CD8-positive, alpha-beta memory T cell (primary cell): ENCODE measurements at places on chromosomes 4 and X.

DNA sequence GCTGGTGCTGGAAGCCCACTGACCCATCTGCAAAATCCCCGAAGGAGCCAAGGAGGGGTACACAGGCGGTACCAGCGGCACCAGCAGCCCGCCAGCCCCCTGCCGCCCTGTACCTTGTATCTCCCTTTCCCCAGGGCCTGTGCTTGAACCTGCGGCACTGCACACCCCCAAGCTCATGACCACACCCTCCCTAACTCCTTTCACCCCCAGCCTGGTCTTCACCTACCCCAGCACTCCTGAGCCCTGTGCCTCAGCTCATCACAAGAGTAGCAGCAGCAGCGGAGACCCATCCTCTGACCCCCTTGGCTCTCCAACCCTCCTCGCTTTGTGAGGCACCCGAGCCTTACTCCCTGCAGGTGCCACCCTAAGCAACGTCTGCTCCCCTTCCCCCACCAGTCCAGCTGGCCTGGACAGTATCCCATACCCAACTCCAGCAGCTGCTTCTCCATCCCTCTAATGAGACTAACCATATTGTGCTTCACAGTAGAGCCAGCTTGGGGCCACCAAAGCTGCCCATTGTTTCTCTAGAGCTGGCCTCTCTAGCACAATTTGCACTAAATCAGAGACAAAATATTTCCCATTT lies 94.9 kb downstream of the LARP1B start:
- no peak for DNase-seq

DNA sequence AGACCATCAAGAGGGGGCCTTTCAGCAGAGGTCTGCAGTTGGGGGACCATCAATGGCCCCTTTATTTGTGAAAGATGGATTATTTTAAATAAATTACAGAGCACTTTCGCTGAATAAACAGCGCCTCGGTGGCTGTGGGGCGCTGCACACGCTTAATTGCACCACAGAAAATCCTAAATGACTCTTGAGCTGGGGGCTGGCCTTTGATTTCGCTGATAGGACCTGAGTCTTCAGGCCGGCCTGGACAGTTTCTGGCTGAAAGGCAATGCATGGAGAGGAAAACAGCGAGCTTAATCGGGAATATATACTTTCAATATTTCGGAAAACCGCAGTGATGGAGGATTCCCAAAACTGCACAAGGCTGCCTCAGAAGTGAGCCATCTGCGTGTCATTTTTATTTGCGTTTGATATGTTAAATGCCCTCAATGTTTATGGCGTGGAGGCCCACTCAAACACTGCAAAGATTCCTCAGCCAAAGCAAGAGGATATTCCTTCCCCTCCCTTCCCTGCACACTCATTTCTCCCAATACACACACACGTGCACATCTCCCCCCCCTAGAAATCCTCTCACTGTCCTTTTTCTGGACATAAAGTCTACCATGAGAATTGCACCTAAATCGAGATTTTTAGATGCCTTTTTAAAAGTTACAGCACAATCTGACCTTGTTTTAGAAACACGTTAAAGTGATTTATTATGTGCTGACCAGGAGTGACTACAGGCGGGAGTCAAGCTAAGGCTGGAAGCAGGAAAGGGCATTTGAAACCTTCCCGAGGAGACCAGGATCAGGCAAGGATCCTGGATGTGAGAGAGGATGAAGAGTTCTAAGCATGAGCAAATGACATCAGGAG lies 340.7 kb downstream of the RAB28 start:
- DNase-seq: no peak

- no peak for DNase-seq
Observed at GRCh38 chrX:132375941-132376340, 112.9 kb downstream of the MBNL3 start.

DNA sequence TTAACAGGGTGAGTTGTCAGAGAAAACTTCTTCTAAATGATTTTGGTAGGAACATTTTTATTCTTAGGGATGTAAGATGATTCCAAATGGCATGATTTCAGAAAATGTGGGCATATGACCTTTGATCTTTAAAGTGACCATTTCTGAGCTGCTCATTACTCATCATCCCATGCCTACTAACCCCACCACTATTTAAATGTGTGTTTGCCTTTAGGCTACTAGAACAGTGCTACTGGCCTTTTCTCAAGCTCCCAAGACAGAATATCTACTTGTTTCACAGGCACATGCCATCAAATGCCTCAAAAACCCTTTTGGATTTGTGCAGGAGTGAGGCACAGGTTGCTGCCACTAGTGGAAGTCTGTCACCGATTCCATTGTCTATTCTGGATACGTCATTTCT lies 428.2 kb downstream of the ADAM29 start:
- no peak for DNase-seq

GRCh38 chrX:12446342-12447075 lies 308.2 kb downstream of the FRMPD4 start:
- no peak for DNase-seq

GRCh38 chrX:21374994-21375707 lies 933 bp downstream of the CNKSR2 start:
- DNase-seq: peak; percentile 14

GRCh38 chrX:14873676-14874049 lies 442 bp downstream of the MOSPD2 start:
- no peak for DNase-seq

DNA sequence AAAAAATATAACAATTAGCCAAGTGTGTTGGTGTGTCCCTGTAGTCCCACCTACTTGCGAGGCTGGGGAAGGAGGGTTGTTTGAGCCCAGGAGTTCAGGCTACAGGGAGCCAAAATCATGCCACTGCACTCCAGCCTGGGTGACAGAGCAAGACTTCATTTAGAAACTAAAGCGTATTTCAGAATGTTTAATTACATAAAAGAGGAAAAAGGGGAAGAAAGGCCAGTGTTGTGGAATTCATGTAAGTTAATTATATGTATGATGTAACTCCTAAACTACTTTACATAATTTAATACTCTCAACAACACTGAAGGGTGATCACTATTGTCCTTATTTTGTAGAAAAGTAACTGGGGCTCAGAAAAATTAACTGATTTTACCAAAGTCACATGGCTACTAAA lies 67.2 kb upstream of the HOPX start:
- DNase-seq: no peak

- DNase-seq: no peak
Observed at GRCh38 chrX:121160987-121161386, 113.6 kb downstream of the GLUD2 start.

DNA sequence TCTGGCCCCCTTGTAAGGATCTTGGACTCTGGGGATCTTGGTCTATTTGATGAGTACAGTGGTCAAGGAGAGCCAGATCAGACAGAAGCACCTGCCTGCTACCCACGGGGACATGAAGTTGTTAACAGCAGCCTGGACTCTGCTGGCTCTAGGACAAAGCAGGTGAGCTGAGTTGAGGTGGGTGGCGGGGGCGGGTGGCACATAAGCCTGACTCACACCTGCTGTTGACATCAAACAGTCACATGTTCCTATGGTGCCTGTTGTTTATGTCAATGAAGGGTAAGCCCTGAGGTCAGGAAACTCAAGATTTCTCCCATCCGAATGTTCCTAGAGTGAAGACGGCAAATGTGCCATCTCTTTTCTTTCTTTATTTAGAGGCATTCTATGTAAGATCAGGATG lies 50.1 kb upstream of the CLNK start:
- DNase-seq: no peak

DNA sequence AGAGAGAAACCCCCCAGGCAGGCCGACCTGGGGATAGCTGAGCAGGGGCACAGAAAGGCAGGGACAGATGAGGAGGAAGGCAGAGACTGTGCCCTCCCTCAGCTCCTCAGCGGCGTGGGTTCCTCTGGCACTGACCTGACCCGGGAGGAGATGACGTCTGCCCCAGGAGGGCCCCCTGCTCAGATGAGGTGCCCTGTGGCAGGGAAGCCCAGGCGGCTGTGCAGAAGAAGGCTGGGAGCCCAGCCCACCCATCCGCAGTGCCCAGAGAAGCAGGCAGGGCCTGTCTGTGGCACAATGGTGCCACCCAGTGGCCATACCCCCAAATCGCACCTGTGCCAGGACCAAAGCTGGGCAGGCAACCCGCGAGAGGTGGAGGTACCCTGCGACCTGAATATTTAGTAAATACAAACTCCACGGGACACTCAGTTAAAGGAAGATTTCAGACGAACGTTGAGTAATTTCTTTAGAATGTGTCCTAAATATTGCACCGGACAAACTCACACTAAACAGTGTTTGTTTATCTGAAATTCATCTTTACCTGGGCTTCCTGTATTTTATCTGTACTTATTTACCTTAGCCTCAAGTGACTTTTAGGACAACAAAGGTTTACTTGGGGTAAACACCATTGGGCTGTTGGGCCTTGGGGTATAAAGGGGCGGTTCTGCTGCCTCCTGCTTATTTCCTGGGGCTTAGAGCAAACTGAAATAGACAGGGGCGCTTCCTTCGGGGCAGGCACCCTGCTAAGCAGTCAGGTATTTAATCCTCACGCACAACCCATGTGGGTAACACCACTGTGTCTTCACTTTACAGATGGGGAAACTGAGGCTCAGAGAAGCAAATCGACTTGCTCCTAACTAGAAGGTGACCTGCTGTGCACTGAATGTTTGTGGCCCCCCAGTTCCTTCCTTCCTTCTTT lies 46.5 kb upstream of the HMX1 start:
- peak; percentile 15 for DNase-seq

GRCh38 chr4:125280892-125281403 lies 33.8 kb upstream of the FAT4 start:
- DNase-seq: no peak

GRCh38 chr4:94957030-94957429 lies 199.3 kb downstream of the BMPR1B start:
- DNase-seq: no peak

GRCh38 chr4:56226579-56226978 lies 160.7 kb downstream of the AASDH start:
- DNase-seq: no peak

GRCh38 chrX:147958291-147958690 lies 22.8 kb upstream of the FMR1NB start:
- DNase-seq: no peak

- DNase-seq: no peak
Observed at GRCh38 chrX:17590892-17591740, 146.2 kb upstream of the SCML1 start.

DNA sequence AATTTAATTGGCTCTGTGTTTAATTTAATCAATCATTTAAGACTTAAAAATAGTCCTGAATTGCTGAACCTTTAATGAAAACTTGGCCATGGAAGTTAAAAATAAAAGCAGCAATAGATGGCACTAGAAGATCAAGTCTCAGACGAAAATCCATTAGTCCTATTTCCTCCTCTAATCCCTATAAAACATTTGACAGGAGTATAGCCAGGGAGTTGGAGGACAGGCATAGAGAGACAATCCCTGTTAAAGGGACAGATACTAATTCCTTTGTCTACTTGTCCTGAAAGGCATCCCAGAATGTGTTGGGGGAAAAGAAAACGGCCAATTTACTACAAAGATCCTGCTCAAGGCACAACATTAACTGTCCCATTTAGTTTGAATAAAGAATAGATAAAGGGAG lies 276.3 kb upstream of the TACR3 start:
- no peak for DNase-seq

GRCh38 chr4:154574311-154574710 lies 11.5 kb downstream of the FGB start:
- no peak for DNase-seq

- no peak for DNase-seq
Observed at GRCh38 chr4:41331224-41331623, 74.5 kb downstream of the UCHL1 start.

GRCh38 chr4:7777871-7778509 lies 161.7 kb downstream of the AFAP1 start:
- DNase-seq: no peak

GRCh38 chrX:40244980-40245379 lies 147.2 kb upstream of the BCOR start:
- no peak for DNase-seq

DNA sequence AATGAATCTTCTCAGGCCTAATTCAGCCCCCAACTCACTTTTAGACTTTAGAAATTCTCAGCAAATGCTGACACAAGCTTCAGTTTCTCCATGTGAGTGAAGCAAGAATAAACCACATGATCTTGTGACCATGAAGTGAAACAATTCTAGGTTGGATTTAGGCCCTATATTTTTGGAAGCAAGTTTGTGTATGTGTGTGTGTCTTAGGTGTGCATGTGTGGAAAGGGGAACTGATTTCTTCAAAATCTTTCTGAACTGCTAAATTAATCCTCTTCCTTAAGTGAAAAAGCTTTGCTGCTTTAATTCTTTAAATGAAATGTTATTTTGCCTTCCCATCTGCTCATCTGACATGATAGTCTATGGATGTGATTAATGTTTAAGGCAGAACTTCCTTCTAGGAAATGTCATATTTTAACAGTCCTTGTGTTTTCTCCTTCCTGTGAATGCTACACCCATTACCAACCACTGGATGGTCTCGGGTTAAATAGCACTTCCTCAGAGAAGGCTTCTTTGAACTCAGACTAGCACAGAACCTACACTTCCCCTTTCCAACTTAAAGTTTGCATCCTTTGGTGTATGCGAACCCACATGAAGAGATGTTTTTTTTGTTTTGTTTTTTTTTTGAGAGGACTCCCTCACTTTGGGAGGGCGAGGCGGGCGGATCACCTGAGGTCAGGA lies 1.2 kb upstream of the TMEM144 start:
- DNase-seq: no peak

GRCh38 chr4:148447681-148448080 lies 5.5 kb upstream of the NR3C2 start:
- no peak for DNase-seq

GRCh38 chr4:145613566-145614232 lies 5.5 kb upstream of the MMAA start:
- no peak for DNase-seq

DNA sequence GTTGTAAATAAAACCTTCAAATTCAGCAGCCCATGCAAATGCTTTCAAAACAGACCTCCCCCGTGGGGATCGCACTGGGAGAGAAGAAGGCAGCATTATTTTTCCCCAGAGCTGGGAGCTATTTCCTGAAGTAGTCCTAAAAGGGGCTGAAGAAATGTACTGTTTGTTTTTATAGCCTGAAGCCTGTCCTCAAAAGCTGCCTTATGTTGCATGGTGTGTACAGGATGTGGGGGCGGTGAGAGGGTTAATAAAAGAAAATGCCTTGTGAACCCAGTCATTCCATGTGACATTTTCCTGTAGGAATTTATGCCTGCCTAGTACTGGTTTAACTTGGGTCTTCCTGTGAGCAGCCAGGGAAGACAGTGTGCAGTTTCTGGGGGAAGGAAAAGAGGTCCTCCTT lies 144.1 kb downstream of the SOWAHB start:
- no peak for DNase-seq

- no peak for DNase-seq
Observed at GRCh38 chr4:80694171-80694570, 336.3 kb upstream of the BMP3 start.

GRCh38 chr4:148015058-148015457 lies 283.2 kb downstream of the ARHGAP10 start:
- DNase-seq: no peak
